H1 (cell line): ENCODE measurements at places on chromosomes 16 and 17. TPM values are rescaled to one million over a fixed set of nuclear protein-coding genes. Genes with fewer than 3 reads are reported as not detected.

The PPP1R27 gene
- polyA plus RNA-seq: 0.27 and 0.30 TPM in 2 replicates

The TEX14 gene
- polyA plus RNA-seq: 0.55 and 0.83 TPM in 2 replicates

The DPEP1 gene
- polyA plus RNA-seq: 2.8 and 3.9 TPM in 2 replicates

The MEOX1 gene
- polyA plus RNA-seq: 0.03 TPM in 1 of 2 replicates, not detected in the other

The HOXB5 gene
- not detected in 2 replicates for polyA plus RNA-seq

The RNF135 gene
- polyA plus RNA-seq: 7.7 and 8.8 TPM in 2 replicates

The CEP295NL gene
- 0.05 and 0.06 TPM in 2 replicates for polyA plus RNA-seq

The HSD17B1 gene
- 1.0 and 1.8 TPM in 2 replicates for polyA plus RNA-seq

The MPP3 gene
- 3.1 and 3.8 TPM in 2 replicates for polyA plus RNA-seq

The RPL38 gene
- 412 and 510 TPM in 2 replicates for polyA plus RNA-seq

The CLDN9 gene
- 0.89 and 2.2 TPM in 2 replicates for polyA plus RNA-seq

The MT4 gene
- polyA plus RNA-seq: not detected in 2 replicates

The EME2 gene
- 13.1 and 17.0 TPM in 2 replicates for polyA plus RNA-seq

The CDRT15 gene
- not detected in 2 replicates for polyA plus RNA-seq

The CDT1 gene
- polyA plus RNA-seq: 76.7 and 141 TPM in 2 replicates

The IRF8 gene
- 0.35 and 0.72 TPM in 2 replicates for polyA plus RNA-seq

The IRX6 gene
- not detected in 2 replicates for polyA plus RNA-seq
